ENCODE measurements at places on chromosomes 12 and 14. TPM values are rescaled to one million over a fixed set of nuclear protein-coding genes. Genes with fewer than 3 reads are reported as not detected.

GRCh38 chr12:55679691-55680090 lies 28.0 kb downstream of the ITGA7 start:
- DNase-seq = no peak

- no peak for DNase-seq
These were observed 40.9 kb upstream of the A2ML1 start for GRCh38 chr12:8781381-8782127.

DNA sequence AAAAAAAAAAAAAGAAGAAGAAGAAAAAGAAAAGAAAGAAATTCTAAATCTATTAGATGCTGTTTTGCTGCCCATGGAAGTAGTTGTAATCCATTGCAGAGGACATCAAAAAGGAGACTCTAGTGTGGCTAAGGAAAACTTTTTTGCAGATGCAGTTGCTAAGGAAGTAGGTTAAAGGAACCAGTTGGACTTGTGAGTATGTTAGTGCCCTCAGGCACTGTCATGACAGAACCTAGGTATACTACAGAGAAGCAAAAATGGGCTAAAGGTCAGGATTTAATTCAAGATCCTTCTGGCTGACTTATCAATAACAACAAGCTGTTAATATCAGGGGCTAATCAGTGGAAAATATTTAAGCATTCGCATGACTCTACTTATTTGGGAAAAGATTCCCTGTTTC lies 1571.6 kb upstream of the FLRT2 start:
- no peak for DNase-seq

GRCh38 chr12:47851303-47851952 lies 31.7 kb upstream of the HDAC7 start:
- no peak for DNase-seq

DNA sequence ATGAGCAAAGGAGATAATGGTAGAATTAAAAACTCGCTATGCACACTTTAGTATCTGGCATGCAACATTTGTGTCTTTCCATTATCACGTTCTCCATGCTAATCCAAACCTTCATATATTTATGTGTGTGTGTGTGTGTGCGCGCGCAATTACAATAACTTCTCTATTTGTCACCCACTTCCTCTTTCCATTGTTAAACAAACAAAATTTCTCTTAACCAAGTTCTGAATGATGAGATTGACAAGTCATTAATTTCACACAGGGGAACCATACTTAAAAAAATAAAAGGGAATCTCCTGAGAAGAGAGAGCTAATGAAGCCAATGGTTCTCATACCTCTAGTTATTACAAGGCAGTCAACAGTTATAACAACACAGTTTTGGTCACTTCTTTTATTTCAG lies 575.9 kb upstream of the MDGA2 start:
- no peak for DNase-seq

- peak; percentile 72 for DNase-seq
These were observed 12.5 kb upstream of the IRF2BPL start for GRCh38 chr14:77040741-77041653.

DNA sequence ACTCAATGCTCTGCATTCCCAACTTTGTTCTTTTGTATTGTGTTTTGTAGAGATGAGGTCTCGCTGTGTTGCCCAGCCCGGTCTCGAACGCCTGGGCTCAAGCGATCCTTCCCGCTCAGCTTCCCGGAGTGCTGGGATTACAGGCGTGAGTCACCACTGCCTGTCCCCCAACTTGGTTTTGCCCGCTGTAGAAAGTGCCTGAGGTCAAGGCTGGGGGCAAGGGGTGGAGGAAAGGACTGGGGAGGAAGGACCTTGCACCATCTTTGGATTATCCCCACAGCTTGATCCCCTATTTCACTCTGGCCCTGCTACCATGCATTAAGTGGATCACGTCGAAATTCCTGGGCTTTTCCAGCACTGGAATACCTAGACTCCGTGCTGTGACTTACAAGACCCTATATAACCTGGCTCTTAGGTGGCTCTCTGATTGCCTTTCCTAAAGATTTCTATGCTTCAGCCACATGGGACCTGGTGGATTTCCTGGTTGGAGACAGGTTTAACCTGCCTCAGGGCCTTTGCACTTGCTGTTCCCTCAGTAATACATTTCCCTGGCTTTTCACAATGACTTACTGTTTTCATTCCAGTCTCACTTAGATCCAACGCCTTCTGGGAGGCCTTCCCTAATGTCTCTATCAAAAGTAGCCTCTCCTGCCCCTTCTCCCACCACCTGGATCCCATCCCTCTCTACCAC lies 608 bp upstream of the PIANP start:
- no peak for DNase-seq

DNA sequence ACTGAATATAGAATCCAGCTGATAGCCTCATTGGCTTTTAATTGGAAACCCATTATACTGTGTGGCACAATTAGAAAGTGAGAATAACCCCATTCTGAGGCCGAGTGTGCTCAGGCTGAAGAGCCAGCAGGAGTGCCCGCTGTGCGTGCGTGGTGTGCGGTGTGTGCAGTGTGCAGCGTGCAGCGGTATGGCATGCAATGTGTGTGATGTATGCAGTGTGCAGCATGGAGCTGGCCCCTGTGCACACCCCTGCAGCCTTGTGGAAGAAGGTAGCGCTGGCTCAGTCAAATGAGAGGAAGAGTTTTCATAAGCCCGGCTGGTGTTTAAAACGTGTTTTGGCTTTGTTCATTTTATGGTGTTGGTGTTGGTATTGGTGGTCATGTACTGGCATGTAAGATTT lies 22.9 kb downstream of the CKB start:
- no peak for DNase-seq

DNA sequence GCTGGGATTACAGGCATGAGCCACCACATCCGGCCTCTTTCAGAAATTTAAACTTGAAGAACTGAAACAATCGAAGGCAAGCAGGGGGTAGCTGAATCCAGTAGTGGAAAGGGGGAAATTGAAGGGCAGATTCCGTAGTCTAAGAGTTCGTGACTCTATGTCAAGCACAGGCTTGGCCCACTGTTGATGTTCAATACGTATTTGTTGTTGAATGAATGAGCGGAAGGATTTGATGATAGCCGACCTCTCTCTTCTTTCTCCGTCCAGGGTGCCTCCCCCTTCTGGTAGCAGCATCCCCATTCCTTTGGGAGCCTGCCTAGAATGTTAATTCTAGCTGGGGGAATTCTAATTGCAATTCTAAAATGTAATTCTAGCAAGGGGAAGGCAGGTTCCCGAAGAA lies 59.8 kb upstream of the MED13L start:
- no peak for DNase-seq

DNA sequence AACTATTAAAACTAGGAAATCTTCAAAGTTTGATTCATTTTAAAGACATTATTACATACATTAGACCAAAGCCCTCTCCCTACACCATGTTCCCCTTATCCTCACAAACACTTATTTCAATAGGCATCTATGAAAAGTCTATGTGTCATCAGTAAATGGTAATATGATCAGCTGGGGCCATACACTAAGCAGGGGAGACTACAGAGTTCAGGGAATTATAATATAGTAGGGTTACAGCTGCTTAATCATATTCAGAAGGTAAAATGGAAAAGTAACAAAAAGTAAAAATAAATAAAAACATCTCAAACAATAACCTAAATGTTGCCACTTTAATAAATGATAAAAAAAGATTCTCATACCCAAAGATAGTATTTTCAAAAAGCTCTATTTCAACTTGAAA lies 29.1 kb downstream of the PAWR start:
- DNase-seq = no peak

- DNase-seq = no peak
These were observed 881 bp upstream of the SOS2 start for GRCh38 chr14:50232276-50232642.

GRCh38 chr12:105552056-105552455 lies 221.6 kb downstream of the C12orf75 start:
- no peak for DNase-seq

GRCh38 chr14:100601064-100601463 lies 13.8 kb upstream of the BEGAIN start:
- DNase-seq = no peak

- DNase-seq = no peak
These were observed 670 bp downstream of the DYRK2 start for GRCh38 chr12:67649261-67649569.

Gene FAM186B
- 0.12 TPM for polyA plus RNA-seq

Gene BEGAIN
- polyA plus RNA-seq = 0.05 TPM

Gene TSPAN8
- polyA plus RNA-seq = not detected

Gene DENND5B
- polyA plus RNA-seq = 7.9 TPM

Gene KRT6B
- not detected for polyA plus RNA-seq

Gene PLXNC1
- polyA plus RNA-seq = 3.4 TPM
